ENCODE measurements at places on chromosomes 13 and 19. TPM values are rescaled to one million over a fixed set of nuclear protein-coding genes. Genes with fewer than 3 reads are reported as not detected.

GRCh38 chr13:55583953-55584593 is 1556.6 kb upstream of the PRR20A start:
- no peaks in the 10 kb centered on the region for H3K4me1 ChIP-seq
- H3K27me3 ChIP-seq: peaks cover 14% of the 10 kb centered on the region
- H3K4me3 ChIP-seq: no peak overlapping the region
- H3K36me3 ChIP-seq: no peaks in the 10 kb centered on the region
- H3K27ac ChIP-seq: no peak overlapping the region

- H3K4me1 ChIP-seq: no peaks in the 10 kb centered on the region
- H3K27me3 ChIP-seq: no peaks in the 10 kb centered on the region
- no peak for DNase-seq
- H3K4me3 ChIP-seq: no peak overlapping the region
These were observed 1306.9 kb downstream of the UQCRFS1 start for GRCh38 chr19:27906081-27906480.

GRCh38 chr13:73397496-73398305 is 338.9 kb downstream of the KLF5 start:
- no peaks in the 10 kb centered on the region for H3K27me3 ChIP-seq
- peaks cover 43% of the 10 kb centered on the region for H3K4me1 ChIP-seq
- no peaks in the 10 kb centered on the region for H3K36me3 ChIP-seq
- H3K4me3 ChIP-seq: no peak overlapping the region

DNA sequence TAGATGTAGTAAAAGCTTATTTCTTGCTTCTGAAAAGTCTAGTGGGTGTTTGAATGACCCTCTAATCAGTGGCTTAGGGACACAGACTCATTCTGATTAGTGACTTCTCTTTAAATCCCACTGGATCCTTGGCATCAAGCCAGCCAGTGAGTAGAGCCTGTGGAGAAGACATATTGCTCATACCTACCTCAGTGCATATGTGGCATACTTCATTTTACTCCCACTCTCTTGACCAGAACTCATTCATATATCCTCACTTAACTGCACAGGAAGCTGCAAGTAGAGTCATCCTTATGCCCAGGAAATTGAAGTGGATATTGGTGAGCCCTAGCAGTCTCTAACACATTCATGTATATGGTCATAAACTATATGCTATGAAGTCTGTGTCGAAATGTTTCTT is 148.3 kb downstream of the PDS5B start:
- no peak overlapping the region for H3K27ac ChIP-seq
- no peak for DNase-seq
- H3K27me3 ChIP-seq: no peaks in the 10 kb centered on the region
- no peaks in the 10 kb centered on the region for H3K36me3 ChIP-seq
- no peak overlapping the region for H3K4me3 ChIP-seq
- H3K4me1 ChIP-seq: peaks cover 14% of the 10 kb centered on the region

GRCh38 chr19:21587117-21587461 is 81.7 kb downstream of the ZNF429 start:
- no peaks in the 10 kb centered on the region for H3K36me3 ChIP-seq
- no peaks in the 10 kb centered on the region for H3K4me1 ChIP-seq
- H3K27ac ChIP-seq: no peak overlapping the region
- H3K27me3 ChIP-seq: no peaks in the 10 kb centered on the region
- H3K4me3 ChIP-seq: peak overlapping the region; percentile 33

GRCh38 chr13:39462428-39462827 is 140.6 kb downstream of the LHFPL6 start:
- no peak for DNase-seq
- no peaks in the 10 kb centered on the region for H3K27me3 ChIP-seq
- no peaks in the 10 kb centered on the region for H3K4me1 ChIP-seq
- no peak overlapping the region for H3K27ac ChIP-seq
- no peak overlapping the region for H3K4me3 ChIP-seq

DNA sequence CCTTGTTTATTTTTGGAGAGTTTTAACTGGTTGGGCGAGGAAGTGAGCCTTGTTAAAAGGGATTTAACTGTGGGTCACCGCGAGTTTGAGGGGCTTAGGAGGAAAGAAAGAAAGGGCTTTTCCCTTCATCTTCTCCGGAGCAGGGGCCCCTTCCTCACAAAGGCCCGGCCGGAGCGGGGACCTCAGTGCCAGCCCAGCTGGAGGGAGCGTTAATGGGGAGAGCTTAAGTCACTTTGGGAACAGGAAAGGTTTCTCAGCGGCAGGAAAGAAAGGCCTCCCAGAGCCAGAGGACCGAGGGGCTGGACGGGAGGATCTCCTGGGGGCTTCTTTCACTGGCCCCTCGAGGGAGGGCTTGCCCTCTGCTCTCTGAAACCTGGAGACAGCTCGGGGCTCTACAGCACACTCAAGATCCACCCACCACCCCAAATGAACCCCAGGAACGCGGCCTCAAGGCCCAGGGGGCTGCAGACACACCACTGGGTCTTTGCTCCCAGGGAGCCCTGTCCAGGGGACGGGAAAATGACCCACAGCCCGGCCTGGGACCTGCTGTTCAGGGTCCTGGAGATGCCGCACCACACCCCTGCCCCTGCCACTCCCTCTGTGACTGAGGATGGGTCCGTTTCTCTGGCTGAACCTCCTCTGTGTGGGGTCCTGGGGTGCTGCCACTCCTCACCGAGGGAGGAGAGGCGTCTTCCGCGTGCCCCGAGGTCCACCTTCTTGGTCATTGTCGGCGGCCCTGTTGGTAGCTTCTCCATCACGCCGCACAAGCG is 128.3 kb downstream of the URI1 start:
- H3K27ac ChIP-seq: peak overlapping the region; percentile 53
- no peaks in the 10 kb centered on the region for H3K36me3 ChIP-seq
- H3K4me3 ChIP-seq: no peak overlapping the region
- H3K27me3 ChIP-seq: no peaks in the 10 kb centered on the region
- H3K4me1 ChIP-seq: peaks cover 16% of the 10 kb centered on the region
- DNase-seq: peak; percentile 37

DNA sequence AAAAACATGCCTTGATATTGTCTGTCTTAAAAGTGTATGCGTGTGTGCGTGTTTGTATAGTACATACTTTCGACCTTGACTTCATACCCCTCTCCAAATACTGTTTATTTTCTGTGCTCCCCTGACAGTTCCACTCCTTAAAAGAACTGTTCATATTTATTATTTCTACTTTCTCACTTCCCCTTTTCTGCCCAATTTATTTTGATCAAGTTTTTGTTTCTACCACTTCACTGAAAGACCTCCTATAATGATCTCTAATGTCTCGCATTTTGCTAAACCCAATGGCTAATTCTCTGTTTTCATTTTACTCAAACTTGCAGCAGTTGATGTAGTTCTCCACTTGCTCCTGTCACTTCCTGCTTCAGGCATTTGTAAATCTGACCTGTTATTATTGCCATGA is 426.1 kb upstream of the KLF12 start:
- H3K27me3 ChIP-seq: no peaks in the 10 kb centered on the region
- H3K4me1 ChIP-seq: no peaks in the 10 kb centered on the region
- no peak overlapping the region for H3K27ac ChIP-seq
- DNase-seq: no peak
- H3K4me3 ChIP-seq: no peak overlapping the region

DNA sequence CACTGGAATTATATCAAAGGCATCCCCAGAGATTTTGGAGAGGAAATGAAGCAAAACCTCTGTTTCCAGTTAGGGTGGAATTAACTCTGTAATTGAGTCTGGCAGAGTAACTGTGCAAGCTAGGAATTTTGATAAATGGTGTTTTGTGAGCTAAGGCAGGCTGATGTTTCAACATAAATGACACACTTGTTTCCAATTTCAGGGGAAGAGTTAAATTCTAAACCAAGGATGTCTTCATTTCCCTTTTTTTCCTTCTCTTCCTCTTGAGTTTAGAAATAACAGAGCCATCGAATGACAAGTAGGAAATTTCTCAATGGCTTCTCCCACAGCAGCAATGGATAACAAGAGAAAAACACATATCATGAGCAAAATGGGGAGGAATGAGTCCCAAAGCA is 131.2 kb downstream of the IRS2 start:
- no peak overlapping the region for H3K27ac ChIP-seq
- DNase-seq: no peak
- H3K36me3 ChIP-seq: no peaks in the 10 kb centered on the region
- no peak overlapping the region for H3K4me3 ChIP-seq
- H3K27me3 ChIP-seq: no peaks in the 10 kb centered on the region

GRCh38 chr19:55304279-55304978 is 20.6 kb downstream of the BRSK1 start:
- peak; percentile 44 for DNase-seq
- H3K4me1 ChIP-seq: no peaks in the 10 kb centered on the region
- no peaks in the 10 kb centered on the region for H3K36me3 ChIP-seq
- no peaks in the 10 kb centered on the region for H3K27me3 ChIP-seq
- no peak overlapping the region for H3K4me3 ChIP-seq
- no peak overlapping the region for H3K27ac ChIP-seq

GRCh38 chr13:112179421-112179820 is 112.5 kb downstream of the SOX1 start:
- DNase-seq: no peak
- H3K27ac ChIP-seq: no peak overlapping the region
- no peaks in the 10 kb centered on the region for H3K27me3 ChIP-seq
- no peaks in the 10 kb centered on the region for H3K36me3 ChIP-seq
- no peak overlapping the region for H3K4me3 ChIP-seq

DNA sequence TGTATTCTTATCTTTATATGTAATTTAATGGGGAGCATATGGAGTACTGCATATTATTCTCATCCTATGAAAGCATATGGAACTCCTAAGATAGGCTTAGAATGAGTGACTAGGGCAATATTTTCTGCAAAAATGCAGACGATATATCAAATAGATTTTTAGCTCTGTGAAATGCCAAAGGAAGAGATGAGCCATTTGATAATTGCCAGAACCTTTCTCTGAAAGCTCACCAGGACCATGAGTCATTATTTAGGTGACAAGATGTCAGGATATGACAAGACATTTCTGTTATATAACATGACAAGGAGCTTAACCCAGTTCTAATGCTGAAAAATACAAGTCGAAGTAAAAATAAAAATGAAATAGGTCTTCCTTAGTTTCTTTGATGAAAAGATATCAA is 145.0 kb downstream of the SLITRK6 start:
- no peaks in the 10 kb centered on the region for H3K4me1 ChIP-seq
- H3K27ac ChIP-seq: no peak overlapping the region
- no peaks in the 10 kb centered on the region for H3K27me3 ChIP-seq
- H3K36me3 ChIP-seq: no peaks in the 10 kb centered on the region
- no peak for DNase-seq
- no peak overlapping the region for H3K4me3 ChIP-seq

GRCh38 chr19:16190198-16190597 is 5.0 kb downstream of the FAM32A start:
- no peak overlapping the region for H3K4me3 ChIP-seq
- H3K27me3 ChIP-seq: no peaks in the 10 kb centered on the region
- no peak overlapping the region for H3K27ac ChIP-seq
- H3K4me1 ChIP-seq: peaks cover 8% of the 10 kb centered on the region
- no peaks in the 10 kb centered on the region for H3K36me3 ChIP-seq

DNA sequence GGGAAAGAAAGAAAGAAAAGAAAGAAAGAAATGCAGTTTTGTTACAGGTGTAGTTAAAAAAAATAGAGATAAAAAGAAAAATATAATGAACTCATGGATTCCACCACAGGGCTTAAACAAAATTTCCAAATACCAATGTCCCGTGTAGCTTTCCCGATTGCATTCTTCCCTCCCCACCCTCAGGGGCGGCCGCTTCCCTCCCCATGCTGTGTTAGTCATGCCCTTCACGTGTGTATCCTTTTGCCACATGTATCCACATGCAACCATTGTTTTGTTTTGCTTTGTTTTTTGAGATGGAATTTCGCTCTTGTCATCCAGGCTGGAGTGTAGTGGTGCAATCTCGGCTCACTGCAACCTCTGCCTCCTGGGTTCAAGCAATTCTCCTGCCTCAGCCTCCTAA is 3.6 kb upstream of the KMT5C start:
- H3K27me3 ChIP-seq: no peaks in the 10 kb centered on the region
- no peak for DNase-seq
- no peak overlapping the region for H3K4me3 ChIP-seq
- no peak overlapping the region for H3K27ac ChIP-seq
- no peaks in the 10 kb centered on the region for H3K36me3 ChIP-seq
- H3K4me1 ChIP-seq: peaks cover 4% of the 10 kb centered on the region

DNA sequence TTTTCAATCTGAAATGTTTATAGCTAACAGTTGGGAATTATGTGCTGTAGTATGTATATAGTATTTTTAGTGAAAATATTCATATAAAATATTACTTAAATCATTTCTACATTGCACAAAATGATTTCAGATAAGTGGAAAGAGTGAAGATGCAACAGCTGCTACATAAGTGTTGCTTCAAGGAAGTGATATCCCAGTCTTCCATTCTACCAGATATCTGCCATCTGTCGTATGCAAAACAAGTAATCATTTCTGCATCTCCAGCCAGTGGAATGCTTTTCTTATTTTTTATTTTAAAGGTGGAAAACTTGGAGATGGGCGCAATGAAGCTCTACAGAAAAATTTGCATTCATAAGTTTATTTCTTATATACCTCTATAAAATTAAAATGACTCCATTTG is 152.5 kb upstream of the MAB21L1 start:
- H3K4me1 ChIP-seq: no peaks in the 10 kb centered on the region
- no peaks in the 10 kb centered on the region for H3K27me3 ChIP-seq
- no peak for DNase-seq
- no peaks in the 10 kb centered on the region for H3K36me3 ChIP-seq

- no peak overlapping the region for H3K27ac ChIP-seq
- H3K4me3 ChIP-seq: no peak overlapping the region
- H3K4me1 ChIP-seq: peaks cover 4% of the 10 kb centered on the region
- no peaks in the 10 kb centered on the region for H3K27me3 ChIP-seq
These were observed 2.3 kb downstream of the SPACA4 start for GRCh38 chr19:48608798-48609263.

- no peak overlapping the region for H3K4me3 ChIP-seq
- H3K36me3 ChIP-seq: no peaks in the 10 kb centered on the region
- peak overlapping the region; percentile 80 for H3K27ac ChIP-seq
- H3K4me1 ChIP-seq: peaks cover 20% of the 10 kb centered on the region
These were observed 475.8 kb downstream of the FOXO1 start for GRCh38 chr13:40190641-40191100.

DNA sequence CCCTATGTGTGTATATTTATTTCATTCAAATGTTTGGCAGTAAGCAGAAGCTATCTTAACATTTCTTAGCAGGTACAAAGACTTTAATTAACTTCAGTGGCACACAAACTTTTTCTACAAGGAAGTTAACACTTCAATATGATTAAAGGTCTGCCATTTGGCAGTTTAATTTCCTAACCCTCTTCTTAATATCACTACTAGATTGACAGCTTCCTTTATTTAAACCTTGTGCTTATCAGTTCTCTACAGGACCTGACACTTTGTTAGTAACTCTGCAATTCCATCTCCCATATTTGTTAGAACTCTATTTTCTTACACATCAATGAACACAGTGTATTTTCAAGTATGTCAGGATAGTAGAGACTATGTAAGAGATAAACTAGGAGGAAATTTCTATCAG is 152.4 kb upstream of the ATXN8OS start:
- H3K27ac ChIP-seq: no peak overlapping the region
- H3K4me1 ChIP-seq: peaks cover 7% of the 10 kb centered on the region
- no peak overlapping the region for H3K4me3 ChIP-seq
- no peaks in the 10 kb centered on the region for H3K36me3 ChIP-seq
- H3K27me3 ChIP-seq: no peaks in the 10 kb centered on the region
- no peak for DNase-seq

The OR1I1 gene
- not detected for total RNA-seq

The GNG7 gene
- total RNA-seq: 1.2 TPM

The PTGER1 gene
- 0.60 TPM for total RNA-seq

All from hepatocyte (in vitro differentiated cells).